ENCODE measurements at places on chromosomes 5 and 9.

DNA sequence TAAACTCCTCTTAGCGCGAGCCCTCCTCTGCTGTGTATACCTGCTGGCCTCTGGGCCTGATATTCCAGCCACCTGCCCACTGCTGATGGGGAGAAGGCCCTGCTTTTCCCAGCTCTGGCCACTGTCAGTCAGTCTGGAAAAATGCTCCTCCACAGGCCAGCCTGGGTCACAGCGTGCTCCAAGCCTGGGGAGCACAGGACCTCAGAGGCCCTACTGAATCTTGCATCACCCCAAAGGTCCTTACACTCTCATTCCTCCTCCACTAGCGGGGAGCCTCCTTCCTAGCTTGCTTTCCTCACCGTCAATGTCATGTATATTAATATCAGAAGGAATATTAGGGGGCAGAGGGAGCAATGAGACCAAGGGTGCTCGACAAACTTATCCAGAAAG is 73.7 kb downstream of the SHB start:
- DNase-seq = no peak

DNA sequence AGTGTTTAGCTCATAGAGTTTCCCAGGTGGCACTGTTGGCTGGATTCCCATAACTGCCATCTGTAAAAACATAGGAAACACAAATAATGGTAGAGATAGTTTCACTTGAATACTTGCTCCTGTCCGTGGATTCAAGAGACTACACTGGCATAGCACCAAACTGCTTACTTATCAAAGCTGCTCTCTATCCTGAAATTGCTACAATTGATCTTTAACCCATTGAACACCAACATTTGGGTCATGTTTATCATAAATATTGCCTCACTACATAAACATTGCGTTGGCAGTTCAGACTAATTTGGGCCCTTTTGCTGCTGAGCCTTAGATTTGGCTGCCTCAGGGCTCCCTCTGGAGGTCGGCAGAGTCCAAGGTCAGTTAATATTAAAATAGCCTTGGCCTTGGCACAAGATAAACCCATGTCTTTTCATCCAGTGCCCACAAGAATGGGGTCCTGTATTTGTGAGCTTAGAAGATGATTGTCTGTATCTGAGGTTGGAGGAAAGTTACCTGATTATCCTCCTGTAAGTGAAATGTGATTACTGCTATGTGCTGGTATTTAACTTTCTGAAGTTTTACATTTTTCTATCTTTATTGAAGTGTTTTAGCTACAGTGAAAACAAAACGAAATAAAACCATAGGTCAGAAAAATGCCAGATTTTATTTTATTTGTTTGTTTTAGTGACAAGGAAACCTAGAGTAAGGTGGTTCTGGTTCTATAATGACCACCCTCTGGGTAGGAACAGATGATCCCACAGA is 4.0 kb upstream of the RANBP3L start:
- DNase-seq = peak; percentile 74

GRCh38 chr9:124894741-124895170 is 32.8 kb downstream of the ARPC5L start:
- peak; percentile 56 for DNase-seq

DNA sequence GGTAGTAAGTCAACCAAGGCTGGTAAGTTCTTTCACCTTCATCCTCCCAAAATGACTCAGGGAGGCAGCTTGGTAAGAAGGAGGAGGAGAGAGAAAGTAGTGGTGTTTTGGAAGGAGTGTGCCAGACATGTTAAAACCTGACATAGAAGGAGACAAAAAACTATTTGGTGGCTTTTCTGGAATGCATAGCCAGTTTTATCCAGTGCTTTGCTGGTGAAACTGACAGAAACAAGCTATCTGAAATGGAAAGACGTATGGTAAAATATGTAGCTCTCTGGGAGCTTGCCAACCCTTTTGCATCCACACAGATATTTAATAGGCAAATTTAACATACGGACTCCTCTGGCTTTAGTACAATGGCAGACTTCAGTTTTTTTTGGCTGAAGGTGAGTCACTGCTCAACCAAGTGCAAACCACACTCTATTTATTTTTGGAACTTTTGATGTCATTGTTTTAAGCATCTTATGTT is 45.4 kb downstream of the RAB14 start:
- DNase-seq = peak; percentile 56

DNA sequence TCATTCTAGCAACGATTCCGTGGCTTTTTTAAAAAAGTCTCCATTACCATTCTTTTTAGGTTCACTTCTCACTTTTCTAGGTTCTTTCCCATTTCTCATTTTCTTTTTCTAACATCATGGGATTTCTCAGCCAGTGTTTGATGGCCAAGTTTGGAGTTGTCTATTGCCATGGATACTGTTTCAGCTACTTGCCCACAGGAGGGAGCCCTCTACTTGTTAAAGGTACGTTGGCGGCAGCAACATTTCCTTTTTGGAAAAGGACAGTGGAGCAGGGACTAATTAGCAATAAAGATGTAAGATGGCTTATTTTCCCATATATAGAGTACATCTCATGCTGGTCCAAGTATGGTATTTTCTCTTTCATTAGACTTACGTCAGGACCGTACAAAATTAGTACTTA is 2257.5 kb upstream of the C9orf72 start:
- DNase-seq = peak; percentile 57

GRCh38 chr9:6646293-6646636 is 736 bp upstream of the GLDC start:
- no peak for DNase-seq

- no peak for DNase-seq
Measured at GRCh38 chr5:95562282-95562681, 7.4 kb downstream of the ARSK start.

GRCh38 chr9:94622087-94622800 is 17.1 kb downstream of the FBP1 start:
- no peak for DNase-seq

- no peak for DNase-seq
Measured at GRCh38 chr9:133641861-133642595, 5.9 kb downstream of the DBH start.

- DNase-seq = no peak
Measured at GRCh38 chr5:81980598-81981260, 8.9 kb downstream of the ATG10 start.

- no peak for DNase-seq
Measured at GRCh38 chr5:16497546-16497945, 31.9 kb upstream of the ZNF622 start.

- DNase-seq = no peak
Measured at GRCh38 chr5:135156715-135157404, 122.8 kb upstream of the PITX1 start.

DNA sequence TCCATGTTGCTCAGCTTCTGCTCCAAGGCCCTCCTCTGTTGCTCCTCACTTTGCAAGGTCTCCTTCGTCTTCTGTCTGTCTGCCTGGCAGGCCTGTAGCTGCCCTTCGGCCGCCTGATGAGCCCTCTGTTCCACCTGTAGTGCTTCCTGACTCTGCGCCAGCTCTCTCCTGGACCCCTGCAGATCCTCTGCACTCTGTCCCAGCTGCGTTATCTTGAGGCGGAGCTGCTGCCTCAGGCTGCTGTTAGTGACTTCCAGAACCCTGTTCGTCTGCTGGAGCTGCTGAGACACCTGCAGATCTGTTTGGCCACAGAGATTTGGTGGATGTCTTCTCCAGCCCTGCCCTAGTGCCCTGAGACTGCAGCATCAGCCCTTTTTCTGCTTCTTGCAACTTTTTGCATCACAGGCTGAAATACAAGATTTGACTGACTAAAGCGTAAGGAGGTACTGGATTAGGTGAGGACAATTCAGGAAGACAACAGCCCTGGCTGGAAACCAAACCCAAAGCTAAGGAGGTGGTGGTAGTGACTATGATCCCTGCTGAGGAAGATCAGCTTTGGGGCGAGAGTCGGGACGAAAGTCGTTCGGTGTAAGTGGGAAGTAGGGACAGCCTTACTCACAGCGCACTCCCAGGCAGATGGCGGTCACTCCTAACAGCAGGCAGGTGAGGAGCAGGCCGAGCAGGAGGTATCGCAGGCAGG is 2.1 kb downstream of the CD72 start:
- no peak for DNase-seq

DNA sequence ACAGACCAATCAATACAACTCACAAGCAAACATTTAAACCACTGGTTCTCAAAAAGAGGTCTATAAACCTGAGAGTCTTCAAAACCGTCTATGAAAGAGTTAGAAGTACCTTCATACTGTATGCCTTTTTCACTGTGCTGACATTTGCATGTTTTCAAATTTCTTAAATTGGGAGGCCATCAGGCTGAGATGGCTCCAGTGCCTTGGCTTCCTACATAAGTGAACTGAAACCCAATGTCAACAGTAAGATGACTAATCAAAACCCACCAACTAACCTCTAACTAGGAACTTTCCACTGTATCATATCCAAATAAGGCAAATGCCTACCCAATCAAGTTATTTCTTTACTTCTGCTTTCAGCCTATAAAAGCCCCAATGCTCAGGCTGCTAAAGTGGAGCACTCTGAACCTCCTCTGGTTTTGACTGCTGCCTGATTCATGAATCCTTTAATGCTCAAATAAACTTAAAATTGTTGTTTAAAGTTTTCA is 35.1 kb downstream of the FAM13B start:
- no peak for DNase-seq

- no peak for DNase-seq
Measured at GRCh38 chr9:37046683-37047082, 12.6 kb upstream of the PAX5 start.

DNA sequence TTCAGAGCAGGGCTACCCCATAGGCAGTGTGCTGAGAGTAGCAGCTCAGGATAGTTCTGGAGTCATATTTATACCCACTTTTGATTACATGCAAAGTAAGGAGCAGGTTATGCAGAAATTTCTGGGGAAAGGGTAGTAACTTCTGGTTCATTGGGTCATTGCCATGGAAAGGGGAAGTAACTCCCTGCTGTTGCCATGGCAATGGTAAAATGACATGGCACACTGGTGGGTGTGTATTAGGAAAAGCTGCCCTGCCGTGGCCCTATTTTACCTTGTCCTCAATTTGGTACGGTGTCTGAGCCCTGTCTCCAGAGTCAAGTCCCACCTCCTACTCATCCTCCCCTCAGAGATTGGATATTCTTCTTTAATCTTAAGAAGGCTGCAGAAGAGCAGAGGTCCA is 526.7 kb upstream of the TYRP1 start:
- DNase-seq = no peak

DNA sequence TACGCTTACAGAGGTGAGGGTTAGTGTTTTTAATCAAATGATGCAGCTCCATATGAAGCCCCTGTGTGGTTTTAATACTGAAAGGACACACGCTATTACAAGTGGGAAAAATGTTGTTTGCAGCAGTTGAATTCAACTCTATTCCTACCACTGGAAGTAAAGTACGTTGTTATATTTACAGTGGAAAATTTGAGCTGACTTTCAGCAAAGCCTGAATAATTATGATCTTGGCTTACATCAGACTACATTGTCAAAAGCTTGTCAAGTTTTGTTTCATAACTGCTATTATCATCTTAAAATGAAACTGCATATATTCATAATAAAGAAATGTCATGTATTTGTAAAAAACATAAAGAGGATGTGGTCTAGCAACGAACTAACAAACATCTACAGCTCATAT is 818.5 kb downstream of the SEMA5A start:
- no peak for DNase-seq

DNA sequence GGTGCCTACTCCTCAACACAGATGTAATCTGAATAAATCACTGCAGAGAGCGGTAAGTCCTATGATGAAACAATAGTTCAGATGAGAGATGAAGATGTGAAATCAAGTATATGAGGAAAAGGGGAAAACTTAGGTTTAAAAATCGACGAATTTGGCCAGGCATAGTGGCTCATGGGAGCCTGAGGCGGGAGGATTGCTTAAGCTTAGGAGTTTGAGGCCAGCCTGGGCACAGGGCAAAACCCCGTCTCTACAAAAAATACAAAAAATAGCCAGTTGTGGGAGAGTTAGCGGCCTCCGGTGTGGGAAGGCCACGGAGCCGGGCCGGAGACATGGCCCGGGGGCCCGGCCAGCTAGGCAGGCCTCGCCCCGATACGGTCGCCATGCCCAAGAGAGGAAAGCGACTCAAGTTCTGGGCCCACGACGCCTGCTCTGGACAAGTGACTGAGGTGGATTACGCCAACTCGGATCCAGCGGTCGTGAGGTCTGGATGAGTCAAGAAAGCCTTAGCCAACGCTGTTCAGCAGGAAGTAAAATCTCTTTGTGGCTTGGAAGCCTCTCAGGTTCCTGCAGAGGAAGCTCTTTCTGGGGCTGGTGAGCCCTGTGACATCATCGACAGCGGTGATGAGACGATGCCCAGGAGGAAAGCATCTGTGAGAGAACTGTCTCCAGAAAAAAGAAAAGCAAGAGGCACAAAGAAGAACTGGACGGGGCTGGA is 62.8 kb upstream of the SUB1 start:
- DNase-seq = peak; percentile 66

DNA sequence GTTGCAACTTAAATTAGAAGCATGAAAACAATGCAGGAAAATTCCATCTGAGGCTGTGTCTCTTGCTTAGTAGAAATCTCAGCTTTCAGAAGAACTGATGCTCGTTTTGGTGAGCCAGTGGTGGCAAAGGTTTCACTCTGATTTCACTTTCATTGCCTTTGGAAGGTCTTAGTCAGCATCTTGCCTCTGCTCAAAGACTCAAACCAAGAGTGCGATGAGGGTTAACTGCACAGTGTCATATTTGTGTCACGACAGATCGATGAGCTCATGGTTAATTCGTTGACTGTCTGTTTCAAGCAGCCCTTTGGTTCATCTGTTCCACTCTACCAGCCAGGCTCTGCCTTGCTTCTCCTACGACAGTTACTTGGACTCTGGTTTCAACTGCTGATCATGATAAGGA is 331.3 kb upstream of the KIF2A start:
- DNase-seq = no peak

Measured in fibroblast of villous mesenchyme (primary cell).